ENCODE measurements at places on chromosomes 6 and 20.

GRCh38 chr6:169845426-169846285 lies 94.2 kb downstream of the ERMARD start:
- no peak for DNase-seq

DNA sequence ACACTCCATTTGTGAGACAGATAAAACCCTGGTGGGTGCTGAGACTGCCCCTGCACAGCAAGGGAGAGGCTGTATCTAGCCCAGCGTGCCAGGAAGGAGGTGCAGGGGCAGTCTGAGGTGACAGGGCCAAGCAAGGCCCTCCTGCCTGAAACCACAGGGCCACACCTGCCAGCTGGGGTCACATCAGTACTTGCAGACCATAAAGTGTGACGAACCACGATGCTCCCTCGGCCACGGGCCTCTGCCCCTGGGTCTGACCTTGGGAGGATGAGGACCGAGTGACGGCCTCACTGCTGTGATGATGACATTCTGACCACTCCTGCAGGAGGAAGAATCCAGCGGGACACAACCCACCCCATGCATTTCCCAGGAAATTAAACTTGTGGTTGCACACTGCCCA lies 75.1 kb downstream of the NINL start:
- DNase-seq, result no peak

DNA sequence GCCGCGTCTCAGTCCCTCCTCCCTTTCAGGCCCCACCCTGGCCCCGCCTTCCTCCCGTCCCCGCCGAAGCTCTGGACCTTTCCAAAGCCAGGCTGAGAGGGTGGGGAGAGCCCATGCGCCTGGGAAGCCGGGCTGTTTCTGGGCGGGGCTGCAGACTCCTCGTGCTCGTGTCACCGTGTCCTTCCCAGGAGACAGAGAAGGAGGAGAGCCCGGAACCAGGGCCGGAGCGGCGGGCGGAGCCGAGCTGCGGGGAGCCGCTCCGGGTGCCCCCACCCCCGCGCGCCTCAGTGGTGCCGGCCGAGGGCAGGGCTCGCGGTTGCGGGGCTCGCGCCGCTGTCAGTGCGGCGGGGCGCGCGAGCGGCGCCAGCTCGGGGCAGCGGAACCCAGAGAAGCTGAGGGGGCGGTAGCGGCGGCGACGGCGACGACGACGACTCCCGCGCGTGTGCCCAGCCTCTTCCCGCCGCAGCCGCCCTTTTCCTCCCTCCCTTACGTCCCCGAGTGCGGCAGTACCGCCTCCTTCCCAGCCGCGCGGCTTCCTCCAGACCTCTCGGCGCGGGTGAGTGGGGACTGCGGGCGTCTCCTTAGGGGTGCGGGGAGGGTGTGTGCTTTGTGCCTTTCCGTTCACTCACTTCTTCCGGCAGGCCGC lies at the start of gene RALY:
Gene RALY, plus strand, starts transcription at position 336 of the 646 bp plus-strand sequence. CDS start 78,164 bp downstream, outside the sequence.
- peak; percentile 83 for DNase-seq

- no peak for DNase-seq
Observed at GRCh38 chr6:9404351-9405146, 969.2 kb upstream of the SLC35B3 start.

DNA sequence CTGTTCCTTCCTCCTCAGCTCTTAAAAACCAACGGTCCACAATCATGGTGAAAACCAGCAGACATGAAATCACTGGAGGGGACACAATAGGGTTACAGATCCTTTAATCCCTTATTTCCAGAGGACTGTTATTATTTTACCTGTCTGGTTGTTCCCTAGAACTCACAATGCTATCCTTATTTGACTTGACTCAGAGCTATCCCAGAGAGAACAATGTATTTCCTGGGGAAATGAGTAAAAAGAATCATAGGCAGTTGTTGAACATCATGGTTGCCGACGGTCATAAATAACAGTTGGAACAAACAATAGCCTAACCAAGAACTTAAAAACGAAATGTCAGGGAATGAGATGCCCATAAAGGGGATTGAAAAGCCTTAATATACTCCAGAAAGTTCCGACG lies 9.3 kb downstream of the OR2H1 start:
- no peak for DNase-seq

Measured in NK-92 treated with Interleukin-12 subunit alpha and Interleukin-12 subunit beta, amount 100 ng/mL, for 24 hours (cell line).